ENCODE measurements at places on chromosomes 12 and 14.

GRCh38 chr12:117518594-117519270, 157.3 kb upstream of the NOS1 start:
- no peak for DNase-seq

- no peak for DNase-seq
These were observed 436.5 kb downstream of the NPAS3 start for GRCh38 chr14:33375196-33375595.

- DNase-seq: no peak
These were observed 901.6 kb downstream of the BCL11B start for GRCh38 chr14:98370352-98370751.

GRCh38 chr12:63792338-63792737, 12.6 kb downstream of the RXYLT1 start:
- DNase-seq: no peak

GRCh38 chr12:34186492-34186891, 164.2 kb downstream of the ALG10 start:
- no peak for DNase-seq

GRCh38 chr14:68214431-68214830, 394.9 kb downstream of the RAD51B start:
- DNase-seq: no peak

GRCh38 chr12:106878804-106879203, 76.9 kb upstream of the TMEM263 start:
- no peak for DNase-seq

GRCh38 chr14:36226164-36226563, 49.6 kb upstream of the PTCSC3 start:
- no peak for DNase-seq

DNA sequence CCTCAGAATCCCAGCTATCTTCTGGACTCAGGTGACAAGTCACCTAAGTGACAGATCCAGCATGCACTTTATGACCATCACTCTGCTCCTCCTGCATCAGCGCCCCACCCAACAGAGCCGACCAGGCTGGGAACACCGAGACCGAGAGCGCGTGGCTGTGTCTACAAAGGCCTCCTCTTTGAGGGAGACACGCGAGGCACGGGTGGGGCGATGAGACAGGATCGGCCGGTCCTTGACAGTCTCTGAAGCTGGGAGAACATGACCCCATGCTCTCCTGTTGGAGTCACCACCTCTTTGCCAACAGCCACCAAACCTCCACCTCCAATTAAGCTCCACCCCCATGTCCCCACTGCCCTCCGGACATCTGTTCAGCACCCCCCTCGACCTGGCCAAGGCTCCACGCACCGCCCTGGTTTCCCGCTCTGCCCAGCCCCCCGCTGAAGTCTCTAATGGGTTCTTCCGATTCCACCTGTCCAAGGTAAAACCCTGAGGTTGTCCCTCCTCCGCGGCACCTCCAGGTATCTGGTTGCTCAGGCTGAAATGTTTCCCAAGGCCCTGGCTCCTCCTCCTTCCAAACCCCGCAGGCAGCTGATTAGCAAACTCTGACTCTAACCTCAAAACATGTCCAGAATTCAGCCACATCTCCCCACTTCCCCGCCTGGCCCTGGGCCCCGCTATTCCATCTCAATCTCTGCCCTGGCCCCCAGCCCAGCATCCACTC, 31.5 kb downstream of the HSP90AA1 start:
- no peak for DNase-seq

GRCh38 chr14:103880348-103881267, 33.2 kb upstream of the PPP1R13B start:
- no peak for DNase-seq

GRCh38 chr12:85309125-85309566, 29.1 kb downstream of the ALX1 start:
- DNase-seq: no peak

DNA sequence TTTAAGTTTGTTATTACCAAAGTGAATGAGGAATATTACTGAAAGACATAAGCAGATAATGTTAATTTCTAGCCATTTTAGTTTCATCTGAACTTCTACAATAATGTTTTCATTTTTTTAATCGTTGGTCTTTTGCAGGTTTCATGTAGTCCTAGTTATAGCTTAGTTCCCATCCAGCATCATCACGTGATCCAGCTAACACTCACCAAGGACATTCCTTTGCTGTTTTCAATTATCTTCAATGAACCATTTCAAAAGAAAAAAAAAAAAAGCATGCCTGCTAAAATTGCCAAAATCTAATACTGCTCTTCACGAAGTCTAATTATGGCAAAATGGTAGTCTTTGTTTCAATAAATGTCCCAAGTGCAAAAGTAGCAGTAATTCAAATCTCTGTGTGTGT, 187.7 kb upstream of the ATXN7L3B start:
- DNase-seq: no peak

Data from stimulated activated CD8-positive, alpha-beta memory T cell treated with anti-CD3 and anti-CD28 coated beads, Interleukin-4, amount 100 ng/mL, for 1 hour (primary cell).